ENCODE measurements at places on chromosomes 3 and 15.

- no peak for DNase-seq
Measured at GRCh38 chr3:152364237-152364636, 95.5 kb downstream of the MBNL1 start.

GRCh38 chr3:182908471-182908870 is 71.9 kb downstream of the DCUN1D1 start:
- DNase-seq, result no peak

GRCh38 chr15:51416129-51416528 is 74.7 kb downstream of the GLDN start:
- DNase-seq, result no peak

DNA sequence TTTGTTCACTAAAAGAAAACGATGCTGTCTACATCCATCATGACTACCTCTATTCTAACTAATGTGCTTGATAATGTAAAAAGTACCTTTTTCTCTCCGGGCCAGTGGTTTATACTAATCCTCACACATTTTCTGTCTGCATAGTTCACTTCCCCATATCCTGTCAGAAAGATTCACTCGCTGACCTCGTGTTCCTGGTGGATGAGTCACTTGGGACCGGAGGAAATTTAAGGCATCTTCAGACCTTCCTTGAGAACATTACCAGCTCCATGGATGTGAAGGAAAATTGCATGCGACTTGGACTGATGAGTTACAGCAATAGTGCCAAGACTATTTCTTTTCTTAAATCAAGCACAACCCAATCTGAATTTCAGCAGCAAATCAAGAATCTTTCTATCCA is 33.8 kb downstream of the COL6A5 start:
- no peak for DNase-seq

- no peak for DNase-seq
Measured at GRCh38 chr3:41159588-41160189, 39.6 kb upstream of the CTNNB1 start.

GRCh38 chr3:127112796-127113570 is 79.9 kb upstream of the PRR23E start:
- no peak for DNase-seq

- DNase-seq, result no peak
Measured at GRCh38 chr3:188284455-188285212, 130.7 kb downstream of the LPP start.

DNA sequence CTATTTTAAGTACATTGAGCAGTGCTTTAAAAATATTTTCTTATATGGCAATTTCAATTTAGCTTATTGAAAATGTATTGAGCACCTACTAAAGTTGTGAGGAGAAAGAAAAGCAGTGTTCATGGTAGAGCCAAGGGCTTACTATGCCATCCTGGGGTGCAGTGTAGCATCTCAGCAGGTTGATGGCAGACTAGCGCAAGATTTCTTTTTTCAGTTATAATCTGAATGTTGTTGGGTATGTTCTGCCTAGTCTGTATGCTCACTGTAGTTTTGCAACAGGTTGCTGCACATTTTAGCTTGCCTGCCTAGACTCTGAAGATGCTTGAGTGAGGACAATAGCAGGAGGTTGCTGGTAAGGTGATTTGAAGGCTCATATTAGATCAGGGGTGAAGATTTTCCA is 103.1 kb upstream of the UNC13C start:
- DNase-seq, result no peak

- DNase-seq, result no peak
Measured at GRCh38 chr3:189914799-189915198, 205.9 kb downstream of the P3H2 start.

Data from activated naive CD4-positive, alpha-beta T cell (primary cell).